ENCODE measurements at places on chromosomes 13 and 19.

DNA sequence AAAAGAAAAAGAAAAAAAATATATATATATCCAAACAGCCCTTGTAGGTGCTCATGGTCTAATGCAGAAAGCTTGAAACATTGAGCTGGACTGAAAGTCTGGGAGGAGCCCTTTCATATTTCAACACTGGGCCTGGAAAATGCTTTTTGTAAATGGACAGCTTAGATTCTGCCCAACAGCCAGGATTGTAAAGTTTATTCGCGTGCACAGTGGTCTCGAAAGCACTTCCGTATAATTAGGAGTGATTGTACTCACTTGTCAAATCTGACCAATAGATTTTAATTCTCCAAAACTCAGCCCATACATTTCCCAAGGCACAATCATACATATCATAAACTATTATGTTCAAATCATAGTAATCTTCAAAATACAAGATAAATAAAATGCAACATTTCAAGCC lies 260.1 kb downstream of the COL4A1 start:
- no peak for DNase-seq

GRCh38 chr13:106145997-106146864 lies 389.2 kb downstream of the EFNB2 start:
- no peak for DNase-seq

- no peak for DNase-seq
These were observed 42.3 kb downstream of the ZNF611 start for GRCh38 chr19:52692431-52693008.

DNA sequence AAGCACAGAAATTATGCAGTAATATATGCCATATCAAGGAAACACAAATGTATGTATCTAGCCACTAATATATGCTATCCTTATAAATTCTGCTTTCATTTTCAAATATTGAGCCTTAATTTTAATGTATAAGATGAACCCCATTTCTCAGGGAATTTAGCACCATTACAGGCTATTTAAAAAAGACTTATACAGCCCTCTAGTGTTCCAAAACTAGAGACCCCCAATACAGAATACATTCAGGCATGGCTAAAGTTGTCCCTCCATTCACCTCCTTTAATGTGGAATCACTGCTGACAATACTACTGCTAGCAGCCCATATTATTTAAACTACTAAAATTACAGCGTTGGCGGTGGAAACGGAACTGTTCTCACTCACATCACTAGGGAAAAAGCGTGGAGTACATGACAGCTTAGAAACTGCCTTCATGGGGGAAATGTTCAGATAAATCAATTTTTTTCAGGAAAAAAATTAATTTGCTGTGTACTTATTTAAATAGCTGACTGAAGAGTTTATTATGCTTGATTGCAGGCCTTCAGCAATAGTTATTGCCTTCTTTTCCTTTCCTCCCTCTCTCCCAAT lies 541.0 kb downstream of the PCDH9 start:
- DNase-seq = no peak

Measured in stimulated activated naive CD8-positive, alpha-beta T cell treated with anti-CD3 and anti-CD28 coated beads, Interleukin-15, Interleukin-2, amounts not matched to agents 100 U/mL and 50 U/mL, for 24 hours (primary cell).